ENCODE measurements at places on chromosomes 4 and X. TPM values are rescaled to one million over a fixed set of nuclear protein-coding genes. Genes with fewer than 3 reads are reported as not detected.

DNA sequence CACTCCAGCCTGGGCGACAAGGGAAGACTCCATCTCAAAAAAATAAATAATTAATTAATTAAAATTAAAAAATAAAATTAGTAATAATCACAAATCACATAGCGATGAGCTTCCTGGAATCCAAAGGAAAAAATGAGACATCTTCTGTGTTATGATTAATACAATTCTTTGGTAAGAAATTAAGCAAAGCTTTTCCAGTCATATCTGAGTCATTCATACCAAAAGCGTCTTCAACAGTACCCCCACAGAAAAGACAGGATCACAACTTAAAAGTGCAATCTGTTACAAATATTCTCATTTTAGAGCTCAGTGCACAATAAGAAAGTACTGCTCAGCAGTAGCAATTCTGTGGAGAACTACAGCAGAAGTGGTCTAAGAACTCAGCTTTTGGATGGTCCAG, 168.5 kb upstream of the MXRA5 start:
- no peak for DNase-seq

SPATA18 gene
- 9.7 TPM for polyA plus RNA-seq

GRCh38 chr4:76657443-76657842, 222.4 kb downstream of the SHROOM3 start:
- DNase-seq = no peak

DNA sequence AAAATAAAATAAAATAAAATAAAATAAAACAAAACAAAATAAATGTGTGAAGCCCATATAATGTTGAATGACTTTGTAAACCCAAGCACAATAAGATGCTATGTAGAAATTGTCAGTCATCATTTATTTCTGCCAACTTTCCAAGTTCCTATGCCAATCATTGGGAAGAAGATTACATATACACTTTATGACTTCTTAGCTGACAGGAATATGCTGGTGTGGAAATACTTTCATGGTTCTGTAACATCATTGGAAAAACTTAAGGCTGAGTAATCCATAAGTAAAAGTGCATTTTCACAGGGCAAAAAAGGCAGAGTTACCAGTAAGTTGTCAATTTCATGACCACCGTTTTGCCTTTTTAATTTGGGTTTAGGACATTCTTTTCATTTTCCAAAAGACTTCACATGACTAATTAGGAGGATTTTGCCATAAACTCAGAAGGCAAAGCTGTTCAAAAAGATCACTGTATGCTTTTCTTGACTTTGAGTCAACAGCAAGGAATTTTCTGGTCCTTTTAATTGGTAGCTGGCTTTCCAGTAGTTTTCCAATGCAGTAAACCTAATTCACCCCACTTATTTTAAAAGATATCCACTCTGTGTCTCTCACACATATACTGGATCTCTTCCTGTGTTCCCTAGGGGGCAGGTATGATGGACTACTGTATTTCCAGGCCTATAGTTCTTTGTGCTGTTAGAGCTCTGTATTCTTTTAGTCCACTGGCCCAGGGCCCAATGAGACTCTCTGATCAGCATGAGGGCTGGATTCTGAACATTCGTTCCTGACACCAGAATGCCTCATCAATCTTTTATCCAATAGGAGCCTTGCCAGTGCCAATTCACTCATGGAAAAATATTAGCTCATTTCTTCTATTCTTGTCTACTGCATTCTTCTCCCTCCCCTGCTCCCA, 26.2 kb upstream of the SCRG1 start:
- DNase-seq = no peak

DNA sequence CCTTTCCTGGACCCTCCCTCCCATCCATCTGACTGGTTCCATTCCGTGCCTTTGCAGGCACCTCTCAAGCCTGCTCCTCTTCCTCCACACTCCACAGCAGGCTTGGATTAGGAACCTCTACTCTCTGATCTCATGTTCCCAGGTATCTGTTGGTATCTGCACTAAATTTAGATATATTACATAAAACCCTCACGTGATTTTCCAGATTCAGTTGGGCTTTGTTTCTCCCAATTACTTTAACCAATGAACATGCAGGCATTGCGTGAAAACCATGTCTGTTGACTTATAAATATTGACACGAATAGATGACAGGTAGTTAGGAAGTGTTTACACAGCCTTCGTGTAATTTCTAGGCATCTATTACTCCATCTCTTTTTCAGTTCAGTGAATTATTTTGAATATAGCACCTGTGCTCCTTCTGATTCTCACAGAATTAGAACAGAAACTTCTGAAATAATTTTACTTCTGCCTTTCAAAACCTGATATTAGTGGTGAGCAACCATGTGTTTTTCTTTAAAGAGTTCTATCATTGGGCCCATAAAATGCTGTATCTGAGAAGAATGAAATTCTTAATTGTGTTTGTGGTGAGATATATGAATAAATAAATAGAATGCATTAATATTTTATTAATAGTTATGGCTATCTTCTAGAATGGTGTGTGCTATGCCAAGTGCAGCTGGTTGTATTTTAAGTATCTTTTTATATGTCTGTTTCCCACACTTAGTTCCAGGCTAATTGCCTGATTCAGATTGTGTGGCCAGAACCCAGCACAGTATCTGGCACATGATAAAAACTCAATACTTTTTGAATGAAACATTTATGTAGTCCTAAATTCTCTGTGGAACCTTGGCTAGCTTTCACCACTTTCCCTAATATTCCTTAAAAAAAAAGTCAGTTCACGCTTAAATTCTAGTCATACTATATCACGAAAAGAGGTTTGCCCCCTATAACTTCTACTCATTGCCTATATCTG, 304.8 kb downstream of the QDPR start:
- DNase-seq = no peak

GLRB gene
- 11.8 TPM for polyA plus RNA-seq

GRCh38 chrX:38214551-38215531, 5.8 kb downstream of the SRPX start:
- DNase-seq = no peak

DNA sequence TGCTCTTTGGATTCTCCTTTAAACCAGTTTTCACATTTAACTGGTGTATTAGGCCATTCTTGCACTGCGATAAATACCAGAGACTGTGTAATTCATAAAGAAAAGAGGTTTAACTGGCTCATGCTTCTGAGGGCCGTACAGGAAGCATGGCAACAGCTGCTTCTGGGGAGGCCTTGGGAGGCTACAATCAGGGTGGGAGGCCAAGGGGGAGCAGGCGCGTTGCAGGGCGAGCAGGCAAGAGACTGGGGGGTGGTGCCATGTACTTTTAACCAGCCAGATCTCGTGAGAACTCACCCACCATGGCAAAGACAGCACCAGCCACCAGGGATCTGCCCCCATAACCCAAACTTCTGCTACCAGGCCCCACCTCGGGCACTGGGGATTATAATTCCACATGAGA, 38.1 kb downstream of the RNF212 start:
- DNase-seq = no peak

GRCh38 chr4:113761620-113762185, at the start of gene CAMK2D:
Gene CAMK2D, minus strand, starts transcription at chr4:113761738. Its CDS starts 670 bp downstream, at chr4:113761068.
- no peak for DNase-seq

DNA sequence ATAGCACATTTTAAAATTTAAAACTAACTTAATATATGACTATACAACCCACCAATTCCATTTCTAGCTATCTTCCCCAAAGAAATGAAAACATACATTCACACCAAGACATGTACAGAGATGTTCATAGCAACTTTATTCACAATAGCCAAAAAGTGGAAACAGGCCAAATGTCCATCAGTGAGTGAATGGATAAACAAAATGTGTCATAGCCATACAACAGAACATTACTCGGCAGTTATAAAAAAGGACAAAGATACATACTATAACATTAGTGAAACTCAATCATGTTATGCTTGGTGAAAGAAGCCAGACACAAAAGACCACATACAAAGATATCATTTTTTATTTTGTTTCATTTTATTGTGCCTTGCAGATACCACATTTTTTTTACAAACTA, 396.8 kb downstream of the PACRGL start:
- no peak for DNase-seq

GRCh38 chr4:13989501-13989900, 362.0 kb upstream of the BOD1L1 start:
- DNase-seq = no peak

CXorf58 gene
- not detected for polyA plus RNA-seq

DUX4 gene
- not detected for polyA plus RNA-seq

SPARCL1 gene
- polyA plus RNA-seq = not detected

DNA sequence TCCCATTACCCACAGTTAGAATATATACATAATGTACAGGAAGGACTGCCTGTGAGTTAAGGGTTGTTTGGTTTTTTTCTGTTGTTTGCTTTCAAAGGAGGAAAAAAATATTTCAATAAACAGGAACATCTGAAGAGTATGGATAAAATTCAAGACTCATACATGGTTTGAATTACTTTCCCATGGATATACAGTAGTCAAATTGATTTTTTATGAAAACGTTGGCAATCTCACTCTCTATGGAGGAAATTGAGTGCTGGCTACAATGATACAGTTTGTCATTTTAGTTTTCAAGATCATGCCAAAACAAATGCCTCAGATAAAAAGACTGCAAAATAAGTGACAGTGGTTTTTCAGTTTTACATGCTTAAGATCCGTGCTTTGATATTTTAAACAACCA, 116.6 kb downstream of the SH3RF1 start:
- DNase-seq = no peak

DNA sequence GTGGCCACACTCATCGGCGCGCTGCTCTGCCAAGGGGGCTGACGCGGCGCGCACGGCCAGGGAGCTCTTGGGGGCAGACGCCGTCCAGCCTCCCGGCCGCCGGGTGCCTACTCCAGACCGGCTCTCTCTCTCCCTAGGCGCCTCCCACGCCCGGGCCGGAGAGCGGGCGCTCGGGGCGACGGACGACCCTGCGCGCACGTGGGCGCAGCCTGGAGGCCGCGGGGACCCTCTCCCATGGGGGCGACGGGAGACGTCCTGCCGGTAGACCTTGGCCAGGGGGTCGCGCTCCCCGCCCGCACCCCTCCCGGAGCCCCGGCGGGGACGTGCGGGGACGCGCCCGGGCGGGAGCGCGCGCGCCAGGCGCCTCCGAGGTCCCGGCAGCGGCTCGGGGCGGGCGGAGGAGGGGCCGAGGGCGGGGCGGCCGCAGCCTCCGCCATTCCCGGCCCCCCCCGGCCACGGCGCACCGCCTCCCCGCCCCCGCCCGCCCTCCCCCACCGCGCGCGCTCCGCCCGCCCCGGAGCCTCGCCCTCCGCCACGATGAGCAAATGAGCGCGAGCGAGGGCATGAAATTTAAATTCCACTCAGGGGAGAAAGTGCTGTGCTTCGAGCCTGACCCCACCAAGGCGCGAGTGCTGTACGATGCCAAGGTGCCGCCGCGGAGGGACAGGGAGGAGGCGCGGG, at the start of gene MSL3:
Gene MSL3, plus strand, starts transcription at position 519 of the 681 bp plus-strand sequence. Its CDS starts 27 bp downstream, at position 546.
- no peak for DNase-seq

CXXC4 gene
- 0.02 TPM for polyA plus RNA-seq

- no peak for DNase-seq
Observed at GRCh38 chr4:107279733-107280132, 243.6 kb upstream of the DKK2 start.

- no peak for DNase-seq
Observed at GRCh38 chr4:133156096-133156495, 7.0 kb downstream of the PCDH10 start.

DNA sequence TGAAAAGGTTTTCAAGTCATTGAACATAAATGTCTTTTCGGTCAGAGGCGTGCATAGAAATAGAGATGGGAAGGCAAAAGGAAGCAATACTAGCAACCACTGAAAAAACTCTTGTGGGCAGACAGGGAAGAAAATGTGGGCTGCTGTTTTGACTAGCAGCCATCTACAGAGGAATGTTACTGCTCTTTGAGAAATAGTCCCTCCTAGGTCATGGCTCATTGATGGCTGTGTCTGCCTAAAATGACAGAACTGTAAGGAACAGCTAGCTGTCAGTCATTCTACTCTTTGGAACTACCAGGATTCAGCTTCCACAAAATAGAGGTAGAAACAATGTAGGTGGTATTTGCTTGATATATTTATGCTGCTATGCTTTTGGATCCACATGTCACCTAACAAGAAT, 26.9 kb upstream of the TMPRSS11B start:
- no peak for DNase-seq

GRCh38 chr4:140704964-140705363, 51.2 kb downstream of the TBC1D9 start:
- no peak for DNase-seq

DNA sequence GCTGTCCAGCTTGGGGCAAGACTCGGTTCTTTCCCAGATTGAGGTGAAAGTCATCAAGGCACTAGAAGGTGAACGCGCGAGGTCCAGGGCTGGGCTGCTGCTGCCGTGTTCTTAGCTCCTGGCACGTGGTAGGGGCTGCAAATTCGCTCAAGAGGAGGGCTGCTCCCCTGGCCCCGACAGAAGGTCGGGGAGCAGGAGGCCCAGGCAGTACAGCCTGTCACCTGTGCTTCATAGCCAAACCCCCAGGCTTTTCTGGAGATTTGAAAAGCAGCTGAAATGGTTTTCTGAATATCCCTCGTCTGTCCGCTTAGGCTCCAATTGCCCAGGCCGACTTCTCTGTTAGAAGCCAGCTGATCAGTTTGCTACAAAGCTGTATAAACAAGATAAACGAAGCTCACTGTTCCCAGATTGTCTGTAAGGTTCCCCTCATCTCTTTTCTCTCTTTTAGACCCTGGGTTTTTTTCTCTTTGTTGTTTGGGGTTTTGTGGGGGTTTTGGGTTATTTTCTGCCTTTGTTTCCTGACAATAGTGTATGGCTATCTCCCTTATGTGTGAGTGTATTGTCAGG, 60.0 kb upstream of the STX18 start:
- DNase-seq = no peak

DNA sequence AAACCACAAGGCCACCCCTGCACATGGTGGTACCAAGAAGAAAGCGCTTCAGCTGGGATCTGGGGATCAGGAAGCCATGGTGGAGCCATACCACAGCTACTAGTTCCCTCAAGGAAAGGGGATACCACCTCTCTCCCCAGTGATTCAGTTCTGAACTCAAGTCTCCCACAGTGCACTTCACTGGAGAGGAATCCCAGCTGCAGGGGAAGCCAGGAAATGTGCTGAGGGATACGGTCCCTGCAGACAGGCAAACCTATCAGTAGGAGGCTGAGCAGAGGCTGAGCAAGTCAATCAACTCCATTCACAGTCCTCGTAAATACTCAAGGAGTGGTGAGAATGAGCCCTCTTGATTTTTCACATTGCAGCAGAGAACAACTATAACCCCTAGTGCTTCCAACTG, 11.0 kb downstream of the TMEM192 start:
- DNase-seq = no peak

All from AG04450 (cell line).